CD8-positive, alpha-beta memory T cell (primary cell): ENCODE measurements at places on chromosomes 2 and 18. TPM values are rescaled to one million over a fixed set of nuclear protein-coding genes. Genes with fewer than 3 reads are reported as not detected.

PLGLB2 gene
- 0.89 TPM for total RNA-seq

SATB2 gene
- 0.13 TPM for total RNA-seq

IL36G gene
- total RNA-seq, result not detected

C2orf42 gene
- total RNA-seq, result 34.6 TPM

CERKL gene
- total RNA-seq, result not detected

STARD6 gene
- 0.46 TPM for total RNA-seq

PLEK gene
- total RNA-seq, result 23.0 TPM

CNTNAP5 gene
- not detected for total RNA-seq

TMBIM1 gene
- total RNA-seq, result 92.3 TPM

VIT gene
- total RNA-seq, result not detected

TNFRSF11A gene
- 2.5 TPM for total RNA-seq

DNER gene
- total RNA-seq, result not detected

HNMT gene
- 0.78 TPM for total RNA-seq

DPP4 gene
- 15.4 TPM for total RNA-seq

RPRM gene
- not detected for total RNA-seq

INPP1 gene
- total RNA-seq, result 13.4 TPM

RHBDD1 gene
- 35.7 TPM for total RNA-seq

ZSWIM2 gene
- not detected for total RNA-seq

EVX2 gene
- not detected for total RNA-seq

ADAM23 gene
- total RNA-seq, result 0.98 TPM
